NCI-H748 treated with DMSO at 0.1 percent for 48 hours (cell line): ENCODE measurements at places on chromosomes 6 and 20.

- no peak for DNase-seq
Observed at GRCh38 chr20:43846516-43846905, 68.1 kb upstream of the TOX2 start.

DNA sequence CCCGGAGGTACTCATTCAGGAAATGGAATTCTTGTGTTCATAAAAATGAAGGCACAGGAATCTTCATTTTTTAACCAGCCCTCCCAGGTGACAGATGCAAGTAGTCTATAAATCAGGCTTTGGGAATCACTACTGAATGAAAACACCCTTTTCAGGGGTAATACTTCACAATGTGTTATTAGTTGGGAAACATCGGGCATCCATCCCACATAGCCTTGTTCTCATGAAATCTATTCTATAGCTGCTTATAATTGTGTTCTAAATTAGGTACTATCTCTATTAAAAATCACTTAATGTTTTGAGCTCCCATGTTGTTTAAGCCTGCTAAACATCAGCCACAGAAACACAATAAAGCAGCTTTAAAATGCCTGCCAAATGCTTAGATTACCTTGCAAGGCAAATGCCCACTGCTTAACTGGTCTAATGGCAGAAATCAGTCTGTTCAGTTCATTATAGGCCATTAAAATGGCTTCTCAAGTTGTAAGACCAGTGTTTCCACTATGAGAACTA is 94.9 kb downstream of the L3MBTL3 start:
- no peak for DNase-seq

DNA sequence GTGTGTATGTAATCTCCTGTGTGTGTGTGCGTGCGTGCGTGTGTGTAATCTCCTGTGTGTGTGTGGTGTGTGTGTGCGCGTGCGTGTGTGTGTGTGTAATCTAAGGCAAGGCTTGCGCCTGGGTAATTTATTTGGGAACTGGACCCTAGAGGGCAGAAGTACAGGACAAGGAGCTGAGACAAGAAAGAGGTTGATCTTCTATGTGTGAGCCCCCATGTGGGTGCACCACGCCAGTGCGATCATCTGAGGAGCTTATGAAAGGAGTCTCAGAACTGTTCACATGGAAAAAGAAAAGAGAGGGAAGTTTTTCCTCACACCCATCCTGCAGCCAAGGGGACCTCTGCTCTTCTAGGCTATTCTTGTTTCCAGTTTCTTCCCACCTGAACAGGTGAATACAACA is 220.1 kb upstream of the GGTLC1 start:
- DNase-seq = no peak

DNA sequence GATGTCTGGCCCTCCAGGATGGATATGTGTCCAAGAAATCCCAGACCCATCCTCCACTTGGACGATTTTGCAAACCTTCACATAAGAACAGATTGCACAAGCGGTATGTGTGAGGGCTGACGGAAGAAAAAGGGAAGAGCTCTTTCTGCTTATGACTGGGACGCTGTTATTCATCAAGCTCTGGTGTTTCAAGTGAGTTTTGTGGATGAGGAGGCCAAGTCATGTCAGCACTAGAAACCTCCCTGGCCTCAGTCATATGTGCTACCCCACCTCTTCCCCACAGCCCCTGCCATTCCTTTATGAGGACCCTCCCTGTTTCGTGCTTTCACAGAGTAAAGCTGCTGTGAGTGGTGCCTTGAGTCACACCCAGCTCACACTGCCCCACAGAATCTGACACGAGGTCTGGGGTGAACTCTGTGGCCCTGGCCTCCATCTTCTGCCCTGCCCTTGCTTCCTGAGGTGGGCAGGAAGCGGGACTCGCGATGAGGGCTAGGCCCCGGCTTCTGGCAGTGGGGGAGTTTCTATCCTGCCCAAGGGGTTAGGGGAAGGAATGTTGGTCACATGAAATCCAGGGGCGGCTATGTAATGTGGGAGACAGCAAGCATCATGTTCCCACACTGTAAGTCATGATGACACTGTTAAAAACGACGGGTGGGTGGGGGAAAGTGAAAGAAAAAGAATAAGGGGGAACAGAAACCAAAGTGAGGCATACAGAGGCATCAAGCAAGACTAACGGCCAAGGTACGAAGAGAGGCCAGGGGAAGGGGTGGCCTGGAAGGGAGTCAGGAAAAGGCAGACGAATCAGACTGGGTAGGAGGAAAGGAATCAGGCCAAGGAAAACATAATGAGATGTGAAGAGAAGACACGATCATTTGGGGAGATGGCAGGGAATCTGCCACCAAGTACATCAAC is 78.1 kb downstream of the PRDM1 start:
- no peak for DNase-seq

GRCh38 chr6:37134036-37134395 is 35.9 kb upstream of the PIM1 start:
- no peak for DNase-seq

DNA sequence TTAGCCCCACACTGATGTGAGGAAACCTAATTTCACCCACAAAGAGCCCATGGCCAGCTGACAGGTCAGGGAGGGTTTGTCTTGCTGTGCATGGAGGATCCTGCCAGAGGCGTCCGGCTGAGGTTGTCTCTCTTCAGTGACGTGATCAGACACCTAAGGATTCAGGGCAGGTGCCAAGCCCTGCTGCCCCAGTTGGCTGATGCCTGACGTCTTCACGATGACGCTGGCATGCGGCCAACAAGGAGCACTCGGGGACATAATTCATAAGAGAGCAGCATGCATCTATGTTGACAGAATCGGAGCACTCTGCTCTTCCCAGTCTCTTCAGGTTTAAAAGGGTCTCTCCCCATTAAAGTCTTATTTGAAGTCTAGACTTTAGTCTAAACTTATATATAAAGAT is 47.8 kb downstream of the PSMB1 start:
- no peak for DNase-seq

- DNase-seq = no peak
Observed at GRCh38 chr20:32969356-32970114, 34.7 kb downstream of the SUN5 start.

DNA sequence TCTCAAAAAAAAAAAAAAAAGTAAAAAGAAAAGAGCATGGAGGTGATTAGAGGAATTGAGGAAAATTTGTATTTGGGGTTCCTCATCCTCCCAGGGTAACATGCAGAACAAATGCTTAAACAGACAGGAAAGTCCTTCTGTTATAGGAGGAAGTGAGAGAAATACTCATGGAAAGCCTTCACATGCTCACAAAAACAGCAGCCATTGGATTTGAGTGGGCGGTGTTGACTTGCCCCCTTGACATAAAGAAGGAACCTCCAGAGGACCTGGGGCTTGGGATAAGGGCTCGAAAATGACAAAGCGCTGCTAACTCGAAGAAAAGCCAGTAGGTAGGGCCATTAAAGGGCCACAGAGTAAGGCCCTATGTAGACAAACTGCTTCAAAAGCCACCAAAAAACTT is 17.5 kb upstream of the SAMHD1 start:
- DNase-seq = no peak

- DNase-seq = peak; percentile 80
Observed at GRCh38 chr20:1776681-1777475, 118.3 kb upstream of the SIRPA start.

- peak; percentile 45 for DNase-seq
Observed at GRCh38 chr20:33211817-33212424, 5.2 kb upstream of the BPIFA3 start.

- DNase-seq = no peak
Observed at GRCh38 chr6:88843040-88843439, 120.4 kb downstream of the RNGTT start.

DNA sequence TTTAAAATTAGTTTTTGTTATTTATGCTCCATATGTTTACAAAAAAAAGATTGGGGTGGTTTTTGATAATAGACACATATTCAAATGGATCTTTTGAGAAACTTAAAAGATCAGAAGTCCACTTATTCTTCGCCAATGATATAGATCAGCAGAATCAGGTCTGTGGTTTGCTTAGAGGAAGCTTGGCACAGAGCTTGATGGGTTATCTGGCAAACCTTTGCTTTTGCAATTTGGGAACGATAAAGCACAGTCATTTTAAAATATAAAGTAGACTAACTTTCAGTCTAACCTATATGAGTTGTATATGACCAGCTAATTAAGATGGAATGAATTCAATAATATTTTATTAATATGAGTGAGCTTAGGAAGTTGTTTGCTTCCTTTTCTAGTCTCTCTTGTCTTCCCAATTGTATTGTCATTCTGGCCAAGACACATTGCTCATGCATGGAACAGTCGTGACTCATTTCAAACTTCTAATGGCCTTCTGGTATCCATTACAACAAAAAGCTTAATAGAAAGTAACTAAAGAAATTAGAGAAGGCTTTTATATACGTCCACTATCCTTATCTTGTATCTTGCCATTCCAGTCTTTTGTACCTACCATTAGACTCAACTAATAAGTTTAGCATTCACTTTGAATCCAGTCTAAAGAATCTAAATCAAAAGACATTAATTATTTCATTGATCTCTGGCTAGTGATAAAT is 118.7 kb downstream of the TBX18 start:
- DNase-seq = no peak

DNA sequence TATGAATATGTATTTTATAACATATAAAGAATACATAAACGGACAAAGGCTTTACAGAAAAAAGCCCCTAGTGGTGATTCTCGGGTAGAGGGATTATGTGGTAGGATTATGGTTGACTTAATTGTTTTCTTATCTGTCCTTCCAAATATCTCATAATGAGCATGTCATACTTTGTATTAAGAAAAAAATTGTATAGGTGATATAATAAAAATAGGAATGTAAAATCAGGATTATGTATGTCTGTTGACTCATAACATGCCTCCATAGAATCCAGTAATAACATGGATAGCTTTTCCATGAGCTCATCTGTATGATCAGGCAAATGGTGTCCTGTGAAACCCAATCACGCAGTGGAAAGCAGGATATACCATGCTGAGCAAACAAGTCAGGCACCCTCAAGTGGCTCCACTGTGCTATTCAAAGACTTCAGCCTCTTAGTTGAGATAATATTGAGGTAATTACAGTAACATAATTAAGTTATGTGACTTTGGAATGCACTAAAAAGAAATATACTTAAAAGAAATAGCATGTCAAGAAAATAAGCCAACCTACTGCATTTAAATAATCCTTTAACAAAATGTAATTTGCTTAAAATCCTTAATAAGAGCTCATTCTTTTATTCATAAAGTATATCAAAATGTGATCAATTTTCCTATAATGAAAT is 39.6 kb upstream of the PRELID3B start:
- peak; percentile 28 for DNase-seq

DNA sequence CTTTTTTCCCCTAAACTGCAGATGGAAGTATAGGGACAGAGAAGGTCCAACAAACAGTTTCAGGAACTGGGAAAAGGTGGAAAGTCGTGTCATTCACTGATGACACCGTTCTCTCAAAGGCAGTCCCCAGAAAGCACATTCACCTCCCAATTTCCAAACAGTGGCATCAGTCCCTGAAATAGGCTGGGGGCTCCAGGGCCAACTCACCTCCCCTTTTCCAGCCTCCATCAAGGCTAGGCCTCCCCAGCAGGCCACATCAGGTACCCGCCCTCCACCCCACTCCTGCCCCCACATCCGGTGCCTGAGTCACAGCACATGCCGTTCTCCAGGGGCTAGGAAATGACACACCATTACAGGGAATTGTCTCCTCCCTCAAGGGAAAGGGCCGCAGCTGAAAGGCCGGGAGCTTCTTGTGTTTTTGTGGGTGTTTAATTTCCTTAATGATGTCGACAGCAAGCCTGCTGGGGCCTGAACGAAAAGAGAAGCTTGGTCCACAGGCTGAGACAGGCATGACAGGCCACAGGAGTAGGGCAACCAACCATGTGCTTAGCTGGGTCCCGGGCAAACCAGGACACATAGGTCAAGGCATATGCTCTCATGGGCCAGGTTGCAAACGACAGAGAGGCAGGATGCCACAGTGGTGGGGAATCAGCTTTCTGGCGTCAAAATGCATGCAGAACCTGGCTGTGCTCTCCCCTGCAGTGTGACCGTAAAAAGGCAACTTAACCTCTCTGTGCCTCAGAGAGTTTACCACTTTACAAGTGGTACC is 39.2 kb downstream of the ZMYND8 start:
- DNase-seq = no peak

GRCh38 chr20:62899633-62900051 is 26.7 kb downstream of the DIDO1 start:
- no peak for DNase-seq

GRCh38 chr6:149960488-149960887 is 3.3 kb upstream of the ULBP1 start:
- no peak for DNase-seq

DNA sequence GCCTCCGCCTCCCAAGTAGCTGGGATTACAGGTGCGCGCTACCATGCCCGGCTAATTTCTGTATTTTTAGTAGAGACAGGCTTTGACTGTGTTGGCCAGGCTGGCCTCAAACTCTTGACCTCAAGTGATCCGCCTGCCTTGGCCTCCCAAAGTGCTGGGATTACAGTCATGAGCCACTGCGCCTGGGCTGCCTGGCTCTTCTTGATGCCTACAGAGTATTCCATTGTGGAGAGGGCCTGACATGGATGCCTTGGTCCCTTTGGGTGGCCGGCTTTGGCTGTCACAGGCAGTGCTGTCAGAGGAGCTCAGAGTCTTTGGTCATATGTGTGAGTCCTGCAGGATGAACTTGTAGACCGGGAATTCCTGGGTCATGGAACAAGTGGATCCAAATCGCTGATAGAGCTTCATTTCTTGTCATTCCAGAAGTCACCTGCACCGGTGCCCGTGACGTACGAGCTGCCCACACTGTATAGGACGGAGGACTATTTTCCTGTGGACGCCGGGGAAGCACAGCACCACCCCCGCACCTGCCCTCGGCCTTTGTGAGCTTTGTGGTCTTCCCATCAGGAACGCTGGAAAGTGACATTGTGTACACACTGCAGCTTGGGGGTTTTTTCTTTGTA is 55.1 kb downstream of the ADNP start:
- DNase-seq = no peak

DNA sequence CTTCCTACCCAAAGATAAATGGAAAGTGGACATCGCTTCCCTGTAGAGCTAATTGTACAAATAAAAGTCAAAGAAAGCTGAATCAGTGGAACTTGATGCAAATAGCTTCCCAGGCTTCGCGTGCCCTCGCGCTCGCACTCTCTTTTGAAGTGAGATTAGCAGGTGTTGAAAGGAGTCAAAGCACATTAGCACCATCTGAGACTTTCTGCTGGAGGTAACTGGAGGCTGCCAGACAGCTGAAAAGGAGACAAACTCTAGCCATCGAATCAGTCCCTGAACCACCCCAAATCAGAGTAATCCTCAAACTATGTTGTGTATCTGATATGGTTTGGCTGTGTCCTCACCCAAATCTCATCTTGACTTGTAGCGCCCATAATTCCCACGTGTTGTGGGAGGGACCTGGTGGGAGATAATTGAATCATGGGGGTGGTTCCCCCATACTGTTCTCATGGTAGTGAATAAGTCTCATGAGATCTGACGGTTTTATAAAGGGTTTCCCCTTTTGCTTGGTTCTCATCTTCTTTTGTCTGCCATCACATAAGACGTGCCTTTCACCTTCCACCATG is 23.7 kb downstream of the SULF2 start:
- DNase-seq = no peak

- peak; percentile 22 for DNase-seq
Observed at GRCh38 chr6:107866606-107867301, 42.6 kb upstream of the SCML4 start.

DNA sequence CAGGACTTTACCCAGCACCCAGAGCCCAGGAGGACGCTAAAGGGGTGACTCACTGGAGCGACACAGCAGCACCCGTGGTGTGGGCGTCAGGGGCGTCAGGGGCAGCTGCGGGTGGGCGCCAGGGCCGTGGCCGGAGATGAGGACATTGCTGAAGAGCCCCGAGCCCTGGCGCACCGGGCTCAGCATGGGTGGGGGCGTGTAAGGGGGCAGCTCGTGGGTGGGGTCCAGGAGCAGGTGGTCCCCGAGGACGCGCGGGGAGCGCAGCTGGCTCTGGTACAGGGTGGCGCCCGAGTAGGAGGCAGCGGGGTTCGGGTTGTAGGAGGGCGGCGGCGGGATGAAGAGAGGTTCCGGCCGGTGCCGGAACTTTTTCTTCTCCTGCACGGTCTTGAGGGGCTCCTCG is 41.6 kb upstream of the MRPS10 start:
- DNase-seq = no peak
